Renal cortical epithelial cell (primary cell): ENCODE measurements at places on chromosomes 7 and 10. TPM values are rescaled to one million over a fixed set of nuclear protein-coding genes. Genes with fewer than 3 reads are reported as not detected.
A peak's percentile ranks its signal among the peaks of the same experiment; 100 is the strongest.

DNA sequence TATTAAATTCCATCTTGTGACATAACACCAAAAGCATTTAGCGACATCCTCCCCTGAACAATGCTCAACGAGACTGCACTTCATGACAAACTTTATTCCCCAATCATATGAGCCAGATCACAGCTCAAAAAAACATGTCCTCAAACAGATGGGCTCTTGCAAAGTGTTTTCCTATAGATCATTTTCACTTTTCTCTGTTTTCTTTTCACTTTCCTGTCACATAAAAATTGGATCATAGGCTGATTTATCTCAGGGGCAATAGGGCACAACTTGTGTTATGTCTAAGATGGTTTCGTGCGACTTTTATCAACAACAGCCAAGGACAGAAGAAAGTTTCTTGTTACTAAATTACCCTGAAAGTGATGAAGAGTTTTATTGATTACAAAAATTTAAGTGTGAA lies 206.1 kb downstream of the WDR11 start:
- DNase-seq, result no peak

DNA sequence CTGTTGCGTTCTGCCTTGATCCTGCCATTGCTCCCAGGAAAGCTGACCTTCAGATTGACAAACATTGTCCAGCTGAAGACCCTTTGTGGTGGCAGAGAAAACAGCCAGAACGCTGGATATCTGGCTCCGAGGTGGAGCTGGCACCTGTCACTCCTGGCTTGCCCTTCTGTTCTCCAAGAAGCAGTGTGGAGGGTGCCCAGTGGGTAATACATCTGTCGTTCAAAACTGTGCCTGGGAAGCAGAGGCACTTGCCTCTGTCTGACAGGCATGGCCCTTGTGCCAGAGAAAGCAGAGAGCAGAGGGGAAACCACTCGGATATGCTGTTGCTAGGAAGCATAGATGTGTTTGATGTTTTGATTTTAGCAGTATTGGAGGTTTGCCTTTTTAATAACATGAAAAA lies 231.4 kb downstream of the BMPER start:
- DNase-seq, result no peak

GRCh38 chr10:122486406-122487080 lies 25.2 kb downstream of the HTRA1 start:
- no peak for DNase-seq

GRCh38 chr10:50857579-50857978 lies 27.8 kb downstream of the A1CF start:
- peak; percentile 7 for DNase-seq

- DNase-seq, result peak; percentile 83
These were observed 341.9 kb downstream of the LRMDA start for GRCh38 chr10:75773231-75773780.

Gene DYNC1I1
- total RNA-seq, result 0.20 and 0.52 TPM in 2 replicates

- DNase-seq, result no peak
These were observed 2.3 kb upstream of the STK32C start for GRCh38 chr10:132309879-132310591.

Gene CYP26A1
- 0.15 TPM in 1 of 2 replicates, not detected in the other for total RNA-seq

DNA sequence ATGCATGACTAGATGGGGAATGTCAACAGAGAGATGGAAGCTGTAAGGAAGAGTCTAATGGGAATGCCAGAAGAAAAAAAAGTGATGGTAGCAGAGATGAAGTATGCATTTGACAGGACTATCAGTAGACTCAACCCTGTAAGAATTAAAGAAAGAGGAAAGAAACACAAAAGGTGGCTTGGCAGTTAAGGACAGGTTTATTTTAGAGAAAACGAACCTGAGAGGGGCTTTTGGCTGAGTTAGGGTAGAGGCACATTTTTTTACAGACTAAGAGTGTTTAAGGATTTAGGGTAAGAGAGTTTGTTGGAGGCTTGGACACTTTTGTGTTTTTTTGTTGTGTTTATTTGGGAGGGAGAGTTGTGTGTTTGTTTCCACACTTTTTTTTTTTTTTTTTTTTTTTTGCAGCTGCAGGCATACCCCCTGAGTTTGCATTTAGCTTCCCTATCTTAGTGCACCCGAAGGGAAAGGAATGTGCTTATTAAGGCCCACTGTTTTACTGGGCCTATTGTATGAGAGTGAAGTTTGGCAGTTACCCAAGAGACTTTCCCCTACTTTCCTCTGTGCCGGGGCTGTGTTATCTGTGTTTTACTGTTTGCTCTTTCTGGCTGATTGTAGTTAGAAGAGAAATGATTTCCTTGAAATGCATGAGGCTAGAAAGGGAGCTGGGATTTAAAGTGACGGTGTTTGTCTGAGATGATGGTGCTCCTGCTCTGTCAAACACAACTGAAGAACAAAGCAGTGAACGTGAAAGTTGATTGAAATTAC lies 32.0 kb downstream of the NPVF start:
- no peak for DNase-seq

GRCh38 chr7:105173586-105173985 lies 159.6 kb downstream of the KMT2E start:
- DNase-seq, result peak; percentile 12

- DNase-seq, result peak; percentile 45
These were observed 2.8 kb downstream of the AGAP3 start for GRCh38 chr7:151088856-151089699.

GRCh38 chr7:126718419-126718818 lies 534.3 kb downstream of the GRM8 start:
- no peak for DNase-seq

Gene SCIN
- 24.5 and 113 TPM in 2 replicates for total RNA-seq

DNA sequence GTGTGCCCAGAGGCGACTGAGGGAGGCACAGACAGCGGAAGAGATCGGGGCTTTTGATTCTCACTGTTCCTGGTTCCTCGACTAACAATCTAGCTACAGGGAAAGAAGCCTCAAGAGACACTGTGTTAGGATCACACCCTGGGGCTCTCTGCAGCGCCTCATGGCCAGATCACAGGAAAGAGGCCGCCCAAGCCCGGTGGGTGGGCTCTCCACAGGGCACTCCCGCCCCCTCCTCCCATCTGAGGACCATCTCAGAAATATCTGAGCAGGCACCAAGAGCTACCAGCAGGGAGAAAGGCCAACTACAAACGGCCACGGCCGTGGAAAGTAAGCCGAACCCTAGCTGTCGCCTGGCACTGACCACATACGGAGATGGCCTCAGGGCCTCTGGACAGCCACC lies 224.2 kb downstream of the MLLT10 start:
- DNase-seq, result no peak

- no peak for DNase-seq
These were observed 160.9 kb downstream of the SDK1 start for GRCh38 chr7:3461923-3462322.

Gene HOXA7
- total RNA-seq, result 1.2 and 12.0 TPM in 2 replicates

GRCh38 chr7:30925117-30925516 lies 13.5 kb downstream of the AQP1 start:
- no peak for DNase-seq

DNA sequence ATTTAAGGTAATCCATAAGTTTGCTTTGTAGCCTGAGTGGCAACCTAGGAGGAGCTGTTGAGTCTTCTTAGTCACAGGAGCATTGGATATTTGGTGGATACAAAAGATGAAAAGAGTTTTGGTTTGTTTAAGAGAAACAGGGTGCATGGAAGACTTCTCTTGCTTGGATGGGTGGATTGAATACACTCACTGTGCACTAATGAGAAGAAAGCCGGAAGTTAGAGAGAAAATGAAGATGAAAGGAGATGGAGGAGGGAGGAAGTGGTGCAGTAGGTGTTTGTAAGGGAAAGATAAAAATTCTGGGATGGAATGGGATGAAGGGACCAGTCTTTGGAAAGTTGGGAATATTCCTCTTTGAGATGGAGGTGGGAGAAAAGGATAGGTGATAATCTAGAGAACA lies 7.7 kb downstream of the MDFIC start:
- no peak for DNase-seq

GRCh38 chr7:133796782-133797745 lies 330.1 kb upstream of the LRGUK start:
- DNase-seq, result no peak

- no peak for DNase-seq
These were observed 6.1 kb upstream of the ZNF438 start for GRCh38 chr10:31037749-31038148.

Gene GJC3
- not detected in 2 replicates for total RNA-seq

DNA sequence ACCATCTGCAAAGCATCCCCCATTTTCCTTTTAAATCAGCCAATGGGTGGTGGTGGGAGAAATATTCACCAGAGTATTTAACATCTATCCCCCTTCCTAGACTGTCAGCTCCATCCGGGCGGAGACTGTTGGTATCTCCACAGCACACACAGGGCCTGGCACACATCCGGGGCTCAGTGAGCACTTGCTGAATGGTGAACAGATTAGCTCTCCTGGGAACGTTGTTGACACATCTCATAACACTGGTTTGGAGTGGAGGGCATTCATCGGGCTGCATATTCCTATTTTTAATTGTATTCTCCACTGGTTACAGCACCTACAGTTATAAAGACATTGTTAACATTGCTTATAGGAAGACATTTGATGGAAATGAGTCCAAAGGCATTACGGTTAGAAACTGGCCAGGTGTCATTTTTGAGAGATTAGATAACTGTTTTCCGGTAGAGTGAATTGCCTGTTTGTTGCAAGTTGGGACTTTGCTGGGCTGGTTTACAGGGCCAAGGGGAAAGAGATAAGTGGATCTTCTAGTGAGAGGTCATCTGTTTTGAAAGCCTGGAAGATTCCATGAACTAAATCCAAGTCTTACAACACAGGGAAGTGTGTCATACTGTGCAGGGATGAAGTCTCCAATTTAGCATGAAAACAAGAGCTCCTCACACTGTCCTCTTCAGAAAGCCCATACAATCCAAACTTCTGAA lies 101.8 kb downstream of the EGFR start:
- no peak for DNase-seq

DNA sequence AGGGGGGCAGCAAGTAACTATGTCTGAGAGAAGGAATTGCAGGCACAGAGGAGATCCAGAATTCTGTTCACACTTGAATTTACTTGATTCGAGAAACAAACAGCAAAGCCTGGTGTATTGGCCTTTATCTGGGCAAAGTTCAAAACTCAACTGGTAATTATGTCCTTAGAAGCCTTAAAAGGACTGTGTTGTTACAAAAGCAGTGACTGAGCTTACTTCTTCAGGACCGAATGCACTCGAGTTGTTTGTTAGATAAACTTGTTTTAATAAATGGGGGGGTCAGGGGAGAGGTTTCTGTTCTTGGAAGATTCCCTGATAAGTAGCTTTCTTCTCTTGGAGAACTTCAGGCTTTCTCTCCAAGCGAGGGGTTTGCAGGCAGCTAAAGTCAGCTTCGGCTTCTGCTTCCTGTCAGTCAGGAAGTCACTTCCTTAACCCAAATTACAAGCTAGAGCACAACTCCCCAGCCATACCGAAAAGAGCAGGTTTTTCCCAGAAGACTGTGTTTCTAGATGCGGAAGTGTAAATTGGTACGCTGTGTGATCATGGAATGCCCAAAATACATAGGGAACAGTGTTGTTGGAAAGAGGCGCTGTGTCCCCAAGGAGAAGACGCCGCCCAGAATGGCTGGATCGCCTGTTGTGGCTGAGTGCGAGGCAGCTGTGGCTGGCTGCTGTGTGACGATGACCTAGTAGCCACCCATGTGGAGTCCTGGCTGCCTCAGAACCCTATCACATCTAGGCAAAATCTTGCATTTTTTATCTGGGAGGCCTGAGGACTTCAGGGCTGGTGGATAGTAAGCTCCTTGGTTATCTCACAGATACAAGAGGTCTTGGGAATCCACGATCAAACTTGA lies 110.4 kb downstream of the TCF7L2 start:
- peak; percentile 65 for DNase-seq

DNA sequence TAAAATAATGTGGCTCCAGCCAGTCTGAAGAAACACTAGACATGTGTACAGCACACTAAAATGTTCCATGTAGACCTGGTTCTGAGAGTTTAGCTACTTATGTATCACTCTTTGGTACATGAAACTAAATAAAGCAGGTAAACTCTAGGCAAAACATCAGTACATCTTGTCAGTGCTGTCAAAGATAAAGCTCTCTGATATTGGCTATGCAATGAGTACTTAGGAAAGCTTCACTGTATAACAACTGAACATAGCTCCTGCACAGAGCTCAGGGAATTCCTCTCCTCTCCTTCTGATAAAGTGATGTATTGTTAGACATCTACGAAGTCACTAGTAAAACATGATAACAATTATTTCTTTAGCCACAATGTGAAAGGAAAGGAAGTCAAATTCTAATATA lies 3.5 kb downstream of the LRRN3 start:
- no peak for DNase-seq

Gene TMEM270
- total RNA-seq, result not detected in 2 replicates

Gene GCK
- total RNA-seq, result 0.10 TPM in 1 of 2 replicates, not detected in the other

GRCh38 chr10:1240341-1240775 lies 184.2 kb downstream of the WDR37 start:
- peak; percentile 21 for DNase-seq

Gene ZNF485
- total RNA-seq, result 3.3 and 5.2 TPM in 2 replicates

Gene LRRTM3
- not detected in 2 replicates for total RNA-seq

Gene XRCC2
- total RNA-seq, result 0.85 and 2.1 TPM in 2 replicates

DNA sequence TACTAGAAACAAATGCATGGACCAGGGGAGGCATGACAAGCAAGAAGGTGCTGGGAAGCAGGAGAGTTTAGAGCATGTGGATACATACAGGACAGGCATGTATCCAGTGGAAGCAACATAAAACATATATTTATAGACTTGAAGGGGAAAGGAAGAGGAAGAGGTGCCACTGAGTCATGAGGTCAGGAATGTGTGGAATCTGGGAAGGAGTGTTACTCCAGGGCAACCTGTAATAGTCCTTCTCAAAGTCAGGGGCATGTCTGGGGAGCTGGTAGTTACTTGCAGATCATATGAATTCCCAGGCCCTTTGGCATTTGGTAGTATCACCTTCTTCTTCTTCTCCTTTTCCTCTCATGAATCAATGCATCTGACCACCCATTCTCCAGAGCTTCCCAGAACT lies 246.6 kb downstream of the XPNPEP1 start:
- peak; percentile 75 for DNase-seq

GRCh38 chr7:23333671-23334246 lies 34.6 kb downstream of the MALSU1 start:
- peak; percentile 92 for DNase-seq

DNA sequence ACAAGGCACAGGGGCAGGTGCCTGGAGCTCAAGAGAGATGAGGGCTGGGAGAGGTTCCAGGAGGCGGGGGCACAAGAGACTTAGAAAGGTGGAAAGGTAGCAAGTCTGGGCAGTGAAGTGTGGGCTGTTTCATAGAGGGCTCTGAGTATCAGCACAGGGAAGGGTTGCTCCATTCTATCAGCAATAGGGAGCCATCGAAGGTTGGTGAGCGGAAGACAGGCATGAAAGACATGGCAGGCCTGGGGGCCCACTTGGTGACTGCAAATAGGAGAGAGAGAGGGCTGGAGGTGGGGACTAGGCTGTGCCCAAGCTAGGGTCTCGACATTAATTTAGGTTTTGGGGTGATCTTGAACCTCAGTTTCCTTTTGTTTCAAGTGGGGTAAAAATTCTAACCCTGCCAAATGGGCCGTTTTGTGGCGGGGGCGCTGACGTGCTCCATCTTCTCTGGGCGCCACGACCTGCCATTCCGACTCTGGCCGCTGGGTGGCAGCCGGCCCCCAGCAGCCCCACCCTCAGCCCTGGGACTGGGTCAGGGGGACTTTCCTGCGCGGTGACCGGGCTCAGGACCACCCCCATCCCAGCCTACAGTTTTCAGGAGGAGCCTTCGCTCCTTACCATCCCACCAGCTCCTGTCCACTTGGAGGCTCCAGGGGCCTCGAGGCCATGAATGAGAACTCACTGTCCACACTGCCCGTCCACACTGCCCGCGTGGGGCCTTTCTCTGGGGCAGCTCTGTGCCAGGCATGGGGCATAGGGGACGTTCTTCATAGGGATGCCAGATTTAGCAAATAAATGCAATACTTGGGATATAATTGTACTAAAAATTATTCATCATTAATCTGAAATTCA lies 37.2 kb upstream of the PCBD1 start:
- DNase-seq, result no peak

GRCh38 chr7:71925663-71926062 lies 486.5 kb downstream of the CALN1 start:
- no peak for DNase-seq

GRCh38 chr7:44709945-44710596 lies 38.6 kb upstream of the ZMIZ2 start:
- no peak for DNase-seq
